Amygdala (tissue), 56 donors: ENCODE measurements at places on chromosomes 5 and 9.

GRCh38 chr9:36479101-36479500 lies 79.0 kb upstream of the RNF38 start:
- DNase-seq, result peak; percentile 7

- no peak for DNase-seq
Observed at GRCh38 chr5:172166030-172166826, 21.8 kb downstream of the STK10 start.

GRCh38 chr9:138104251-138105122 lies 226.9 kb downstream of the CACNA1B start:
- no peak for DNase-seq

- DNase-seq, result no peak
Observed at GRCh38 chr5:141649056-141649688, 2.0 kb downstream of the FCHSD1 start.

DNA sequence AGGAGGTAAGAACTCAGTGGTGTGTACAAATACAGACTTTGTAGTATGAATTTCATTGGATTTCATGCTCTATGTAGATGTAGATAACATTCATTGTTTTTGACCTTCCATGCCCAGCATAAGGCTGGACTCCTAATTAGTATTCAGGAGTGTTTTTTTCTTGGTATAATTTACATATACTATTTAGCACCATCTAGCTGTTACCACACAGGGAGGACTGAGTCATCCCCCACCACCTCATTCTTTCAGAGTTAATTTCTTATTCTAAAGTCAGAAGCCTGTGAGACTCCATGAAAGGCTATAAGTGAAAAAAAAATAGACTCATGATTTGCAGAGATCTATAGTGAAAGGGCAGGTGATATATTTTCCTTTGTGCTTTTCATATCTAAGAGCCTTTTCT lies 555.0 kb downstream of the PRR16 start:
- no peak for DNase-seq

- DNase-seq, result no peak
Observed at GRCh38 chr9:136644343-136644592, 18.4 kb upstream of the EGFL7 start.

GRCh38 chr5:123089914-123090660 lies 1.0 kb downstream of the PRDM6 start:
- DNase-seq, result no peak

- no peak for DNase-seq
Observed at GRCh38 chr9:12965303-12965702, 190.5 kb downstream of the LURAP1L start.

GRCh38 chr9:101912698-101913097 lies 174.3 kb upstream of the GRIN3A start:
- DNase-seq, result no peak

DNA sequence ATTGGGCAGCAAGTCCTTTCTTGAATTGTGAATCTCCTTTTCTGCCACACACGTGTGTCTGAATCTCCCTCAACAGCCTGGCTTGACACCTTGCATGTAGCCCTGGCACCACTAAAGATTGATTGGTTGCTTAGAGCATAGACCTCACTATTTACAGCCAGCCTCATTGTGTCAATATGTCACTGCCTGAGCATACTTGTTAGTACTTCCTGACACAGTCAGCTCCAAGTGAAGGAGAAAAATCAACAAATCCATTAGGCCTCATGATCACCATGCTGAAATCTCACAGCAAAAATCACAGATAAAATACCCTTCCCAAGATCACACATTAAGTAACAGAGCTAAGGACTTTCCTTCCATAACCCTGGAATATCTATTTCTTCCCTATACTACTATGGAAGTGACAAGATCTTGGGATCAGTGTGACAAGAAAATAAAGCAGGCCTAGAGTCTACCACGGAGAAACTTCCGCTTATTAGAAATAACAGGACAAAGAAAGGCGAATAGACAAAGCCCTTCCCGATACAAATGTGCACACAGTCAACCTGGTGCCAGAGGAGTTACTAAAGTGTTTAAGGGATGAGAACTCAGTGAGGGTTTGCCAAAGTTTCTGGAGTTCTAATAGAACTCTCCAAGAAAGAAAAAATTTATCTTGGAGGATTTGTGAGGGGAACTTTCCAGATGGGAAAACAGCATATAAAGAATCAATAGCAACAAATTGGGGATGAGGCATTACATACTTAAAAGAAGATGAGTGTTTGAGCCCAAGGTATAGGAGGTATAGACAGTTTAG lies 5.6 kb upstream of the ARL15 start:
- DNase-seq, result no peak

DNA sequence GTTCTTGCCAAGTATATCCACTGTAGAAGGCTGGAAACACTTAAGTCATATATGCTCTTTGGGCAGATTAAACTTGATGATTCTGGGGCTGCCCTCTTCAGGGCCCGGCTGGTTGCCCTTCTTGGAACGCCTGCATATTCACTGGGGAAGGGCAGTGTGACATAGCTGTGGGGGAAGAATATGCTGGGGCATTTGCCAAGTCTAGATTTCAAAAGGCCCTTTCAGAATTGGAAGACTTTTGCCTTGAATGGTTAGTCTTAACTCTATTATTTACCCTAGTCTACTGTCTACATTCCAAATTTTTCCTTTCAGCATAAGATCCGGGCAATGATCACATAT lies 161.2 kb upstream of the PITX1 start:
- DNase-seq, result no peak

DNA sequence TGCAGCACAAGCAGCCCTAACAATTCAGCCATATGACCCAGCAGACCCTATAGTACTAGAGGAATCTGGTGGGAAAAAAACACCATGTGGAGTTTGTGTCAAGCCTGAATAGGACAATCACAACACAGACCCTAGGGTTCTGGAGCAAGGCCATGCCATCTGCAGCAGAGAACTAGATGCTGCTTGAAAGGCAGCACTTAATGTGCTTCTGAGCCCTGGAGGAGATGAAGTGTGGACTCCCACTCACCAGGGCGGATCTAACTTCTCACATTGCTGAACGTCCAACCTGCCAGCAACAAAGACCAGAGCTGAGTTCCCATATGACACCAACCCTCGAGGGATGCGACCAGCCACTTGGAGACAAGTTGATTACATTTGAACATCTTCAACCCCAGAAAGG lies 43.2 kb downstream of the GABBR2 start:
- no peak for DNase-seq

GRCh38 chr5:116652196-116652729 lies 77.6 kb upstream of the SEMA6A start:
- peak; percentile 58 for DNase-seq
